ENCODE measurements at places on chromosomes 1 and 21.
A peak's percentile ranks its signal among the peaks of the same experiment; 100 is the strongest.

DNA sequence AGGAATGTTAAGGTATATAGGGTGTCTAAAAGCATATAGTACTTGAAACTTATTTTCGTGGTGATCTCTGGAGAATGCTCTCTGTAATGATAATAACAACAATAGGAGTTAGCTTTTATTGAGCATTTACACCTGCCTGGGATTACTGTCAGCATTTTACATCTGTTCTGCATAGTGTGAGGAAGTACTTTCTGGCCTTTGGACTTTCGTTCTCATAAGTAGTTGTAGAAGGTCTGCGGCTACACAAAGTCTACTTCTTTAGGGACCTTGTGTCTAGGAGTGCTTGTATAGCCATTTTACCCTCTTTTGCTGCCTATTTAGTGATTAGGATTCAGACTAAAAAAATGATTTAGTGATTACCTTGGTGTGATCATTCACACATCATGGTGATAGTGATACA, 103.6 kb upstream of the GPR52 start:
- DNase-seq = no peak

- peak; percentile 50 for DNase-seq
Measured at GRCh38 chr1:101309334-101310311, 72.8 kb downstream of the S1PR1 start.

- no peak for DNase-seq
Measured at GRCh38 chr1:207407655-207408260, 46.4 kb upstream of the CR2 start.

GRCh38 chr1:77018311-77018710, 151.0 kb downstream of the ST6GALNAC5 start:
- no peak for DNase-seq

DNA sequence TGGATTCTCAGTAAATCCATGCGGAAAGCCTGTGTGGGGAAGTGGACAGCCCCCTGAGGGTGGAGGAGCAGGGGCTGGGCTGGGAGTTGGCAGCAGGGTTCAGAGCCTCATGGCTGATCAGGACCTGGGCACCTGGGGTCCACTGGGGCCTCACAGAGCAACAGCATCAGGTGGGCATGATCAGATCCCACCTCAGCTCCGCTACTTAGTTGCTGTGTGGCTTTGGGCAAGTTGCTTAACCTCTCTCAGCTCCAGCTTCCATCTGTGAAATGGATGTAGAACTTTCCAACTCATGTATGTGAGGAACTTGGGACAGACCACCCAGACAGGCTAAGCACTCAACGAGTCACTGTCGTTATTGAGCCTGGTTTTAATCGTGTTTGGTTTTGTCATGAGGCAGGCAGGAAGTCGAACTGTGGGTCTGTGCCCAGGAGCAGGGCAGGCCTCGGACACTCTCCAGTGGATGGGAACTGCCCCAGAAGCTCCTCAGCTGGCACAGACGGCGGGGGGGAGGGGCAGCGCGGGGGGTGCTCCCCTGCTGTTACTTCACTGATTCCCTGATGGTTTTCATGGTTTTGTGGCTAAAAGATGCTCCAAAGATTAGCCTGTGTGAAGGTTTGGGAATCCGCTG, 155.8 kb upstream of the TMEM51 start:
- no peak for DNase-seq

Data from HAP-1 (cell line).